ENCODE measurements at places on chromosomes 3 and 15.
A peak's percentile ranks its signal among the peaks of the same experiment; 100 is the strongest.

DNA sequence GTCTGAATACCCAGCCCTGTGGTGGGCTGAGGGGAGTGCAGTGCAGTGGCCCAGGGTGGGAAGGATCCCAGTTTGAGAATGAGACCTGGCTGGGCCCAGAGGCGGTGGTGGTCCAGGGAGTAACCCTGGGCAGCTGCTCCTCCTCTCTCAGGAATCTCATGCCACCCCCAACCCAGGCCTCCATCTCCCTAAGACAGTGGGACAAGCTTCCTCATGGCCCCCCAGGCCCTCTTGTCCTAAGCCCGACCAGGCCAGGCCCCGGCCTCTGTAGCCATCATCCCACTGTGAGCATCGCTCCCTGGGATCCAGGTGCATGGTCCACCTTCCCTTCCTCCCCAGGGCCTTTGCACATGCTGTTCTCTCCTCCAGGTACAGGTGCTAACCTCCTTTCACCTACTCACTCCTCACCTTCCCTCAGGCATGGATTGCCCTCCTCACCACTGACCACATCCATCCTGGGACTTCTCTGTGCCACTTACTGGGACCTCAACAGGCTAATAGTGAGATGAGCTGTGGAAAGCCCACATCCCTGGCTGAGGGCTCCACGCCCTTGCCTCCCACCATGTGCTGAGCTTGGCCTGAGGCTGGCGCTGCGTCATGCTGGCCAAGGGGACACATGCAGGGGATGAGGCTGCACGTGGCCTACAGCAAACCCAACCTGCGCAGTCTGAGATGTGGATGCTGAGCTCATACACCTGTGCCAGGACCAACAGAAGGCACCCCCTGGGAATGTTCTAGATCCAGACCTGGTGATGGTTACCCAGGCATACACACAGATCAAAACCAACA lies 9.9 kb downstream of the CHDH start:
- DNase-seq: no peak

DNA sequence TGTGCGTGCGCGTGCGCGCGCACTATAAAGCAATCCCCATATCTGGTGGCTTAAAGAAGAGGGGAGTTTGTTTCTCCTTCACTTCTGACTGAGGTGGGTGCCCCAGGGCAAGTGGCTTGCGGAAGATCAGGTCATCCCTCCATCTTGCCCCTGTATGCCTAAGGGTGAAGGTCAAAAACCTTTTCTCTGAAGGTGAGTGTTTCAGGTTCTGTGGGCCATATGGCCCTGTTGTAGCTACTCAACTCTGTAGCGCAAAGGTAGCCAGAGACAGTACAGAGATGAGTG lies 5.5 kb downstream of the ABTB1 start:
- no peak for DNase-seq

DNA sequence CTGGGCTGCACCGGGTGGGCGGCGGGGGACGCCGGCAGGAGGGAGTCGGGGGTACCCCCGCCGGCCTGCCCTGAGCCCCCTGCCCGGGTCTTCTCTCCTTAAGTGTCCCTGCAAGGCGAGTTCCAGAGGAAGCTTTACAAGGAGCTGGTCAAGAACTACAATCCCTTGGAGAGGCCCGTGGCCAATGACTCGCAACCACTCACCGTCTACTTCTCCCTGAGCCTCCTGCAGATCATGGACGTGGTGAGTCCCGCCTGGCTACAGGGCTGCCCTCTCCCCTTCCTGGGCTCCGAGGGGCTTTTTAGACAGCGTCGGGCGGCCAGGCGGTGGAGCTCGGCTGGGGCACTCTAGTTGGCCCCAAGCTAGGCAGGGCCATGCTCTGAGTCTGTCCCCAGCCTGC lies 480 bp downstream of the CHRNA7 start:
- peak; percentile 40 for DNase-seq

DNA sequence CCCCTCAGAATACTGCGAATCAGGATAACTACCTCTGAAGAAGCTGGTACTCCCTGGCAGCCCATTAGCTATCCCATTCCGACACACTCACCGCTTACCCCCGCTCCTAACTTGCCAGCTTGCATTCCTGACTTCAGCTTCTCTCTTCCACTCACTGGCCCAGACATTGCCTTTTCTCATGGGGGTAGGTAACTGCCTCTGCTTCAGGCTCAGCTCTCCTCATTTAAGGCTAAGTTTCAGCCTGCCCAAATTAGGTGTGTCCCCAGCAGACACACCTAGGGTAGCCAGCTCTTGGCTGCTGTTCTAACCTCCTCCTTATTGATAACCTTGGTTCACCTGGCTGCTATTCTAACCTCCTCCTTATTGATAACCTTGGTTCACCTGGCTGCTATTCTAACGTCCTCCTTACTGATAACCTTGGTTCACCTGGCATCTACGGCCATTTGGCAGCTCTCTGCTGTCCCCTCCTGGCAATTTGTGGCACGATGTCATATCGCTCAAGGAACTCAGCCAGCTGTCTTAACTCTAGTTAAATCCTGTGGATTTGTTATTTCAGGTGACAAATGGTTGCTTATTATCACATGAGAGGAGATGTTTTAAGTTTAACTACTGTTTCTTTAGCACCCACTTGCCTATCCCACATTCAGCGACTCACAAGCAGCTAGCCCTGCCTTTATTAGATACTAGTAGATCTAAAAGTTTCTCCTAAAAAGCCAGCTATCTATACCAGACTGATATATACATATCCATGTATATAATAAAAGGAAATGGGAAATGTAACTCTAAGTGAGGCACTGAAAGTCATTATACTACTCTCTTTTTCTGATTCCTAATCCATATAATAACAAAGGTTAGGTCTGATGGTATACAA lies 106.5 kb upstream of the ACP3 start:
- peak; percentile 63 for DNase-seq

GRCh38 chr3:111853068-111853467 lies 6.0 kb upstream of the PHLDB2 start:
- DNase-seq: no peak

GRCh38 chr3:178597371-178597770 lies 61.1 kb downstream of the KCNMB2 start:
- DNase-seq: no peak

- no peak for DNase-seq
These were observed 62.9 kb upstream of the ULK4 start for GRCh38 chr3:42024591-42025351.

- DNase-seq: no peak
These were observed 498.9 kb downstream of the CNTN4 start for GRCh38 chr3:2597615-2598014.

GRCh38 chr15:70258369-70259027 lies 160.8 kb upstream of the TLE3 start:
- no peak for DNase-seq

- DNase-seq: no peak
These were observed 28.2 kb downstream of the MYL3 start for GRCh38 chr3:46835054-46835453.

GRCh38 chr3:186509423-186509822 lies 34.8 kb downstream of the CRYGS start:
- DNase-seq: no peak

GRCh38 chr15:94306700-94307650 lies 75.6 kb downstream of the MCTP2 start:
- DNase-seq: no peak

DNA sequence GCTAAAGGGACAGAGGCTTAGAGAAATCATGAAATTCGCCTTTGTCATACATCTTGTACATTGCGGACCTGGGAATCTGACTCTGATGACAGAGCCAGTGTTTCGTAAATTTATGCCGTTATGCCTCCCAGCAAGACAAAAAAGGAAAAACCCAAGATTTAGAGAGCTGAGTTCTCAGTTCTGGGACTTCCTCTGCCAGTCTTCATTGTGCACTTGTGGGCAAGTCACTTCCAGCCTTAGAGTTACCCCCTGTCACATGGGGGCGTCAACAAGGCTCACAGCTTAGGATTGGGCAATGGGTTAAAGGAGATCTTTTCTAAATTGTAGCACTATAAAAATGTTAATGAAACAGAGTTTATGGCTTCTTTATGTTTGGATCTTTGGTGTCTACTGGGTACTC lies 41.9 kb upstream of the MITF start:
- no peak for DNase-seq

DNA sequence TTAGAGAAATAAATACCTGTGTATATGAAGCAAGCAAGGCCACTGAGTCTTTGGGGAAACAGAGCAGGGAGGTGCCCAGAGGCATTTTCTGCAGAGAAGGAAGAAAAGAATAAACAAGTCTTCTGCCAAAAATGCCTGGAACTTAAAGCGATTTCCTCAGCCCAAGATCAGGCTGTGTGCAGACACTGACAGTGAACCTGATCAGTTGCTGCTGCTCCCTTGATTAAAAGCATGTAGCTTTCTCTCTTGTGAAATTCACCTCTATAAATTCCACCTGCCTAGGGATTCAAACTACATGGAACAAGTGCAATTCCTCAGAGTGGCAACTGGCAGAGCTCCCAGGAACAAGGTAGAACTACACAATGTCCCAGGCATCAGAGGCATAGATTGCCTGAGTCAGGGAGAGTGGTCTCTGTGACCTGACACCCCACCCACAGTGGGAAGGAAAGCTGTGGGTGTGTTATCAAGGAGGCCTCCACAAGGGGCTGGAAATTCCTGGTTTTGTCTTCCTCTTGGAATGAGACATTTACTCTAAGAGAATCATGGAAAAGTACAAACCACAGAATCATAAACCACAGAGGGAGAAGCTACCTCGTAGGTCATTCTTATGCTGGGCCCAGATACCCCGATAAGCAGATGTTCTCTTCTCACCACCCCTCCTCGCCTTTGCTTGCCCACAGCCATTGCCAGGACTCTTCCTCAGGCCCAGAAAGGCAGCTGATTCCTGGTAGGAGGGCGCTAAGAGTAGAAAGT lies 1.8 kb upstream of the ZBTB38 start:
- no peak for DNase-seq

DNA sequence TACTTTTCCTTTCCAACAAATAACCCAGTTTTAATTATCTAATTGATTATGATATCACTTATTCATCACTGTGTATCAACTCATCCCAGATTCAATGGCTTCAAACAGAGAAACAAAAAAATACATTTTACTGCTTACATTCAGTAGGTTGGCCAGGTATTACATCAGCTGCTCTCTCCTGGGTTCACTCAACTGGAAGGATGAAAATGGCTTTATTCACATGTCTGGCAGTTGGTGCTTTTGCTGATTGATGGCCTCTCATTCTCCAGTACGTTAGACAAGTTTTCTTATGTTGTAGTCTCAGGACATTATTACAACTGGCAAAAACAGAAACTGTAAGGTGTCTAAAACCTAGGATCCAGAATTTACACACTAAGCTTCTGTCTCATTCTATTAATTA lies 811.0 kb upstream of the ALCAM start:
- no peak for DNase-seq

DNA sequence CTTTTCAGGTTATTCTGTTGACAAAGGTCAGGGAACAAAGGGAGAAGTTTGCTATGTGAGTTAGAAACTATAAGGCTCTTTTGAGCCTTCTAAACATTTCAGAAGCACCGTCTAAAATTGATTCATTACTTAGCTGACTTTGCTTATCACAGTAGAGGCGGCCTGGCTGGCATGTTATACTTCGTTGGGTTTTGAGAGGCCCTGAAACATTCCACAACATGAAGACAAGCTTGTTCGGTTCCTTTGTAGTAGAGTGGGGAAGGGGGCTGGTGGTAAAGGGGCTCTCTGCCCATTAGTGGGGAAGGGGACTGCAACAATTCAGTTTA lies 23.6 kb downstream of the ZBTB38 start:
- no peak for DNase-seq

- DNase-seq: no peak
These were observed 59.6 kb upstream of the ITGA11 start for GRCh38 chr15:68491415-68492106.

- DNase-seq: no peak
These were observed 82.5 kb downstream of the STT3B start for GRCh38 chr3:31615071-31615875.

DNA sequence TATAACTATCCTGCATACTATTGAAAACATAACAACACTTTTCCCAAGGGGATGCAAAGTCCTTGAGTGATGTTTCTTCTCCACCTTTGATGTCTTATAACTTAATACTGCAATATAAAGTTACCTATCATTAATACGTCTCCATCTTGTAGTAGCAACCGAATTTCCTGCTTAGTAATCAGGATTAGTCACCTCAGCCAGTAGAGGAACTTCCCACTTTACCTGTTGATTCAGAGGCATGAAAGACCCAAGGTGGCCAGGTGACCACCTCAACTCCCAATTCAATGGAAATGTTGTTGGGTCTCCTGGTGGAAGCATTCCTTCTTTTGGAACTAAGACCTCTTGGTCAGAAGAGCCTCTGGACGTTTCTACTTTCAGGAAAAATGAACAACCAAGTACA lies 3.5 kb upstream of the TMCC1 start:
- no peak for DNase-seq

- DNase-seq: no peak
These were observed 51.0 kb upstream of the IL12A start for GRCh38 chr3:159937561-159938166.

DNA sequence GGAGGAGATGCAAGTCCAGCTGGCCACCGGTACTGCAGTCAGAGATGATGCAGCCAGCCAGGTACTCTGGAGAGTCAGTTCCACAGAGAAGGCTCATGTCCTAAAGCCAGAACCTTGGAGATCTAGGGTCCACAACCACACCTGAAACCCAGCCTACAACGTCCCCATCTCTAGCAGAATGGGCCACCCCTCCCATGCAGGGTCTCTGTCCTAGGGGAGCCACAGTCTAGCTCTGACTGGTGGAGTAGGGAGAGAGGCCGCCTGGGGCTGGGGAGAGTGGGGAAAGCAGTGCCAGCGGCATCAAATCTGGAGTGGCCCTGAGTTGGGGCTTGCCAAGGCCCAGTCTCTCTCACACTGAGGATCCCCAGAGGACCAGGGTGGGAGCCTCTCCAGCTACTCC lies 43.5 kb downstream of the PTH1R start:
- no peak for DNase-seq

DNA sequence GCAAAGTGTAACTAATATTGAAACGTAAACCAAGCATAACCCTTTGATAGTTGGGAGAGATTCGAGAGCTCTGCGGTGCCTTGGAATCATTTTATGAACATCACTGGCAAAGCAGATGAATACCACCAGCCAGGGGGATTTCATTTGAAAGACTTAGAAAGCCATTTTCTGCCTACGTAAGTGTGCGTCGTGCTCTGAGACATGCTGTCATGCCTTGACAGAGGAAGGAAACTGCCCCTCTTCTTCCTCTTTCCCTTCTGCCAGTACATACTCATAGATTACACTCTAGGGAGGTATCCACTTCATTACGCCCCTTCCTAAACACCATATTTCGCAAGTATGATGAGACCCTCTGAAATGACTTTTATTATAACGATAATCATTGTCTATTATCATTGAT lies 3.3 kb upstream of the MTHFS start:
- no peak for DNase-seq

- no peak for DNase-seq
These were observed 33.9 kb downstream of the SMAD6 start for GRCh38 chr15:66735909-66736305.

DNA sequence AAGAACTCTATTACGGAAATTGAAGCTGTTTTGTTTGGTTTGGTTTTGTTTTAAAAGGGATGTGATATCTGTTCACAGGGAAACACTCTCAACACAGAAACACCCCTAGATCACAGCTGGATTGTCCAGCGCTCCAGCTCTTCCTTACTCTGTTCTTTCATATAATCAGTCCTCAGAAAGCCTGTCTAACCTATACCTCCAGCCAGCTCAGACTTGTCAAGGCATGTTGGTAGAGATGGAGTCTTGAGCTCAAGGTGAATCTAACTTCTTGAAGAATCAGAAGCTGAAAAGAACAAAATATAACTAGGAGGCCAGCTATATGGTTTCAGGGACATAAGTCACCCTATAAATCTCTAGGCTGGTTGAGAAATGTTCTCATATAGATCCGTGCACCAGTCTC lies 110.2 kb upstream of the EPHA3 start:
- no peak for DNase-seq
